CD4-positive, alpha-beta T cell treated with Interleukin-4 for 4 hours (primary cell): ENCODE measurements at places on chromosomes 1 and 21.

GRCh38 chr1:12026586-12026985, 7.3 kb downstream of the MIIP start:
- no peak for DNase-seq

- no peak for DNase-seq
These were observed 20.2 kb downstream of the LPAR3 start for GRCh38 chr1:84872696-84873355.

DNA sequence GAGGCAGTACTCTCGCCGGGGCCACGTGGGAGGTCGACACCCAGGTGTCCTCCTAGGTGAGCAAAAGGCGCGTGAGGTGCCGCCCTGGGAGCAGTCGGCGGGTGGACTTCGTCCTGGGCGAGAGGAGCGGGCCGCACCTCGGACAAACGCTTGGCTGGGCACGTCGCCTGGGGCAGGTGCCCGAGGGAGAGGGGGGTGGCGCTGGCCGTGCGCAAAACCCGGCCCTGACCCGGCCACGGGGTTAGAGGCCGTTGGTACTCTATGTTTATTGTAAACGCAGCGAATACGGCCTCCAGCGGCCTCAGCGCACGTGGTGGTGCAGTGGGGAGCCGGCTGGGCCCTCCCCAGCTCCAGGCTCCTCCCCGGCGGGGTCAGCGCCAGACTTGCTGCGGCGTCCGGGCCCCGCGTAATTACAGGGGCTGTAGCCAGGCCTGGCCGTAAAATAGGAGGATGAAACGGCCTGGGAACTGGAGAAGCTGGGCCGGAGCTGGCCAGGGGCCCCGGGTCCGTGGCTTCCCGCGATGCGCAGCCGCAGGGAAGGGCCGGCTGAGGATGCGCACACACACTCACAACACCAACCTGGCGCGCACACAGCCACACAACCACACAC, 1.6 kb upstream of the EFNA1 start:
- no peak for DNase-seq

- no peak for DNase-seq
These were observed 77.0 kb downstream of the ATF6 start for GRCh38 chr1:161843156-161843555.

GRCh38 chr21:39538453-39539042, 74.2 kb upstream of the B3GALT5 start:
- no peak for DNase-seq

- no peak for DNase-seq
These were observed 39.1 kb upstream of the SLC19A1 start for GRCh38 chr21:45581322-45581712.

DNA sequence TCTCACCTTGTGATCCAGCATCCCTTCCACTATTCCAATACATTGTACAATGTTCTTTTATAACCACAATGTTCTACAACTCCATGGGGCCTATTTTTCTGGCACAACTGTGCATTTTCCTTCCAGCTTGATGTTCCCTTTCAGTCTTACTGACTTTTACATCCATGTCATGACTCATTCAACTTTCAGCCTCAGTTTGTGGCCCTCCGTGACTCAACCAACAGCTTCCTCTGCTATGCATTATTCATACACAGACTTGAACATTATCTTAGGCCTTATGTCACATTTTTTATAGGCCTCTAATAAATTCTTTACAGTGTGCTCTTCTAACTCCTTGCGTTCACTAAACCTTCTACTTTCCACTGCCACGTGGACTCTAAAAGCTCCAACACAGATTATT, 119.4 kb upstream of the PRMT6 start:
- DNase-seq: no peak
